ENCODE measurements at places on chromosomes 6 and 20.

DNA sequence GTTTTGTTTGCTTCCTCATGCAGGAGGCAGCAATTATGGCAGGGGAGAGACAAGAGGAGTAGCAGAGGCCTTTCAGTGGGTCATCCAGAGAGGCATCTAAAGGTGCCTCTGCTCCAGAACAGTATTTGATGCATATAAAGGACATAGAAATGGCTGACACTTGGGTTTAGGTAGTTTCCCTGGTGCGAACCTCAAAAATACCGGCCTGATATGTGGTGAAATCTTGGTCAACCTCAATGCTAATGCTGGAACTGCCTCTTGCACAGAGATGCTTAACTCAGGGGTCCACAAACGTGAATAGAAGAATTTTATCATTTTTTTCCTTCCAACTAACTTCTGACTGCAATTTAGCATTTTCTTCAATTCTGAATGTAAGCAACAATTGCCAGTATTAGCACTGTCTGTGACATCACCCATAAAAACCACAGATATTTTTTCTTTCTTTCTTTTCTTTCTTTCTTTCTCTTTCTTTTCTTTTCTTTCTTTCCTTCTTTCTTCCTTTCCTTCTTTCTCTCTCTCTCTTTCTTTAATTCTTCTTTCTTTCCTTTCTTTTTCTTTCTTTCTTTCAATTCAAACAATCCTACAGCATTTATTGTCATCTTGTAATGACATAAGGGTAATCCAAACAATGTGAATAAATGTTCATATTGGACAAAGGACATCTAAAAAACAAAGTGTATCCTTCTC, 180.0 kb upstream of the UST start:
- no peak for DNase-seq

- no peak for DNase-seq
Observed at GRCh38 chr20:16350465-16350864, 222.8 kb downstream of the KIF16B start.

DNA sequence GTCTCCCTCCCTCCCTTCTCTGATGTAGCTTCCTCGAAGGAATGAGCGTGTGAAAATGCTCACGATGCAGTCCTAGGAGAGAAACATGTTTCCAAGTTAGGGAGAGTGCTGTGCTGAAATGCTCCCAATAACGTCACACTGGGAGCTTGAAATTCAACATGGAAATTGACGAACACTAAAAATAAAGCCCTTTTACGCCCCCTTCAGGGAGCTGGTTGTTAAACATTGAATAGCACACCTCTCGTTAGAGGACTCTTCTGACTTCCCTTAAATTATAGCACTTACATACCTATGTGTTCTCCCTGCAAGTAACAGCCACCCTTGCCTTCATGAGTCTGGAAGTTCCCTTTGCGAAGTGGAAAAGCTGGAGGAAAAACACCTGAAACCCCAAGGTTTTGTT, 88.6 kb downstream of the BFSP1 start:
- no peak for DNase-seq

GRCh38 chr20:3471397-3472021, 691 bp downstream of the ATRN start:
- DNase-seq: no peak

- DNase-seq: no peak
Observed at GRCh38 chr20:3782597-3782996, 1.3 kb upstream of the SPEF1 start.

GRCh38 chr6:47195011-47195650, 114.6 kb downstream of the TNFRSF21 start:
- no peak for DNase-seq

DNA sequence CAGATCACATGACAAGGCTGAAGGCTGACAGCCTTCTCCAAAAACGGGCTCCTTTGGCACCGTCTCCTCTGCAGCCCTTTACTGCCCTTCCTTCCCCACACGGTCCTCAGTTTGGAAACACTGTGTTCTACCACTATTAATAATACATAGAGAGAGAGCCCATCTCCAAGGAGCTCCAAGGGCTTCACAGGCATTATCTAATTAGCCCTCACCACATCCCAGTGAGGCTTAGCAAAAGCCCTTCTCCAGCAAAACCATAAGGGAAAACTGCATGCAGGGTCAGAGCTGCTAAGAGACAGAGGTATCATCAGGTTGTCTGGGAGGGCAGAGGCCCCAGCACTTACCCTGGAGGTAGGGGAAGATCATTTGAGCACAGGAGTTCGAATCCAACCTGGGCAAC, 169.3 kb upstream of the JARID2 start:
- no peak for DNase-seq

DNA sequence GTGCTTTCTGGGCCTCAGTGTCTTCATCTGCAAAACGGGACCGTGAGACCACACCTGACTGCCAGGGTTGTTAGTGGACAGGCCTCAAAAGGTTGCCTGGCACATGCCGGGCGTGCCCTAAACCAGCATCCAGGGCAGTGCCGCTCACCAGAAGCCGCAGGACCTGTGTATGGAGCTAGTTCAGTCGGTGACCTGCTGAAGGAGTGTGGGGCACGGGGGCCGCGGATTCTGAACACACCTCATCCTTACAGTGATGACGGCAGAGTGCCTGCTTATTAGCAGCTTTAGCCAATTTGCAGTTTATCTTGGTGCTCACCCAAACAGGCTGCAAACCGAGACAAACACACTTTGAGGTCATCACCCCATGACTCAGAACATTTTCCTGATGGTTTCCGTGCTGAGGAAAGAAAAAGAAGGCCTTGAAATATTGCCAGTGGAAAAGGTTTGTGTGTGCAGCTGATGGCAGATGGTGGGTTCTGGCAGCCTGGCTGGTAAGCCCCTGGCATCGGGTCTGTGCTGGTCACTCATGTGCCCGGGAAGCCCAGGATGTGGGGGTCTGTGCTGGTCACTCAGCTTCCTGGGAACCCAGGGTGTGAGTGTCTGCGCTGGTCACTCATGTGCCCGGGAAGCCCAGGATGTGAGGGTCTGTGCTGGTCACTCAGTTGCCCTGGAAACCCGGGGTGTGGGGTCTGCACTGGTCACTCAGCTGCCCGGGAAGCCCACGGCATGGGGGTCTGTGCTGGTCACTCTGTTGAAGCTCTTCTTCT, 153.8 kb downstream of the ERMARD start:
- DNase-seq: no peak

GRCh38 chr20:20267685-20268370, 100.1 kb upstream of the INSM1 start:
- no peak for DNase-seq

- DNase-seq: no peak
Observed at GRCh38 chr6:162560891-162561290, 166.7 kb downstream of the PRKN start.

GRCh38 chr6:64249115-64249514, 613.5 kb downstream of the PHF3 start:
- DNase-seq: no peak

GRCh38 chr6:55034752-55035151, 139.6 kb upstream of the HCRTR2 start:
- DNase-seq: no peak

GRCh38 chr6:9520417-9521151, 894.3 kb downstream of the TFAP2A start:
- DNase-seq: no peak

- no peak for DNase-seq
Observed at GRCh38 chr6:79776076-79776475, 144.9 kb downstream of the SH3BGRL2 start.

DNA sequence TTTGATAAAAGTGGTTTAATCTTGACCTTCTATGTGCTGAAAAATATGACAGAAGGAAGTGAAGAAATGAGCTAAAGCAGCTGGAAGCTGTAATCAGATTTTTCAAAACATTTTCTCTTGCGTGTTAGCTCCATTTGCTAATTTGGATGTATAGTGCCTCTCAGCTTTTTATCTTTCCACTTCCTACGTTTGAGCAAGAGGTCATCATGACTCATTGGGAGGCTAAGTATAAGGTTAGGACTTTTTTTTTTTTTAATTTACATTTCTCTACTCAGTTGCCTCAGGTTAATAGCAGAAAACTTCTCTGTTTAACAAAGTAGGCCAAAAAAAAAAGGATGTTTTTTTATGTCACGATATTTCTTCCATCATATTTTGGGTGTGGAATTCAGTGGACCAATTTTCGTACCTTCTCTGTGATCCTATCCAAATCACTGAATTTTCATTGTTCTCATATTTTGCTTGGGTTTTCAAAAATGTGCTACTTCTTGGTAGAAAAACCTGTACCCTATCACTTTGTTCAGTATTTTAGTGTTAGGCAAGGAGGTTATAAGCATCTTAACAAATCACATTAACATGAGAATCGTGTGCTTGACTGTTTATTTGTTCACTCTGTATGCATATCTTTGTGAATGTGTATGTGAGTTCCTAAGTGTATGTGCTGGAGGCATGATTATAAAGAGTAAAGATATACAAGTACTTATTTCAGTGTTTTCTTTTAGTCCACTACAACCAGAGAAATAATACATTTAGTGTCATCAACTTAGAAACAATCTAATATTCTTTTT, 1028.3 kb upstream of the EYS start:
- DNase-seq: no peak

- no peak for DNase-seq
Observed at GRCh38 chr6:167589615-167589940, 237.1 kb upstream of the AFDN start.

Data from stimulated activated naive CD8-positive, alpha-beta T cell treated with anti-CD3 and anti-CD28 coated beads, Interleukin-15, Interleukin-2, amounts not matched to agents 100 U/mL and 50 U/mL, for 24 hours (primary cell).